Renal pelvis (tissue), 12 donors: ENCODE measurements at places on chromosomes 13 and 19. TPM values are rescaled to one million over a fixed set of nuclear protein-coding genes. Genes with fewer than 3 reads are reported as not detected.

GRCh38 chr13:81001828-81002385, 661.0 kb upstream of the SPRY2 start:
- no peak for DNase-seq

The MBD3L3 gene
- polyA plus RNA-seq: not detected

The TNPO2 gene
- 73.6 TPM for polyA plus RNA-seq

The CCDC169 gene
- 6.2 TPM for polyA plus RNA-seq

DNA sequence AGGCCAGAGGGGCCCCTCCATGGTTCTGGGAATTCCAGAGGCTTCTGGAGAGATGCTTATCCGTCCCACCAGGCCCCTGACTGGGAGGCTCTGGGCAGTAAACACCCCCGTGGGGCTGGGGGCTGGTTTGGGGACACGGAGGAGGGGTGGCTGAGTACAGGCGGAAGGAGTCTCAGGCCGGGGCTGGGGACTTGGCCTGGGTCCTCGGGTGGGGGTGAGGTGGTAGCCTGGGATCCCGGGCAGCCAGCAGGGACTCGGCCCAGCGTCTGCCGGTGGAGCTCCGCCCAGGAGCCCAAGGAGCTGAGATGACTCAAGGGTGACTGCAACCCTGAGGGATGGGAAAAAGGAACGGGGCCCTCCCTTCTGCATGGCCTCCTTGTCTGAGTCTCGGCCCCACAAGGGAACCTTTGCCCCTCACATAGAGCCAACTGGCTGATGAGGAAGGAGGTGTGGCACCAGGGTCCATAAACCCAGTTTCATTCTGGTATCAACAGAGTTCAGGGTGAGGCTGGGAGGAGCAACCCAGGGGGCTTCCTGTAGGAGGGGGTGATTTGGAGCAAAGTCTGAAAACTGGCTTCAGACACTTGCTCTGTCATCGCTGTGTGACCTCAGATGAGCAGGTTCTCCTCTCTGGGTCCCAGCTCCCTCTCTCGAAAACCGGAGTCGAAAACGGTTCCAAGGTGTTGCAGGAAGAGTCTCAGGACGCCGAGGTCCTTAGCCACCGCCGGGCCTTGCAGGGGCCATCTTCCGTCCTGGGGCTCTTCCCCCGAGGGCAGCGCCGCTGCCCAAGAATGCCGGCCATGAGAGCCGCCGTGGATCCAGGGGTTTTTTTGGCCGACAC, 809 bp downstream of the MISP start:
- no peak for DNase-seq
